ENCODE measurements at places on chromosomes 12 and 14. TPM values are rescaled to one million over a fixed set of nuclear protein-coding genes. Genes with fewer than 3 reads are reported as not detected.

GRCh38 chr12:31324845-31325523 is 966 bp downstream of the SINHCAF start:
- H3K27me3 ChIP-seq: no peaks in the 10 kb centered on the region
- peak; percentile 73 for DNase-seq
- peaks cover 7% of the 10 kb centered on the region for H3K36me3 ChIP-seq
- peak overlapping the region; percentile 76 for H3K4me3 ChIP-seq
- peak overlapping the region; percentile 87 for H3K27ac ChIP-seq
- peaks cover 21% of the 10 kb centered on the region for H3K4me1 ChIP-seq

DNA sequence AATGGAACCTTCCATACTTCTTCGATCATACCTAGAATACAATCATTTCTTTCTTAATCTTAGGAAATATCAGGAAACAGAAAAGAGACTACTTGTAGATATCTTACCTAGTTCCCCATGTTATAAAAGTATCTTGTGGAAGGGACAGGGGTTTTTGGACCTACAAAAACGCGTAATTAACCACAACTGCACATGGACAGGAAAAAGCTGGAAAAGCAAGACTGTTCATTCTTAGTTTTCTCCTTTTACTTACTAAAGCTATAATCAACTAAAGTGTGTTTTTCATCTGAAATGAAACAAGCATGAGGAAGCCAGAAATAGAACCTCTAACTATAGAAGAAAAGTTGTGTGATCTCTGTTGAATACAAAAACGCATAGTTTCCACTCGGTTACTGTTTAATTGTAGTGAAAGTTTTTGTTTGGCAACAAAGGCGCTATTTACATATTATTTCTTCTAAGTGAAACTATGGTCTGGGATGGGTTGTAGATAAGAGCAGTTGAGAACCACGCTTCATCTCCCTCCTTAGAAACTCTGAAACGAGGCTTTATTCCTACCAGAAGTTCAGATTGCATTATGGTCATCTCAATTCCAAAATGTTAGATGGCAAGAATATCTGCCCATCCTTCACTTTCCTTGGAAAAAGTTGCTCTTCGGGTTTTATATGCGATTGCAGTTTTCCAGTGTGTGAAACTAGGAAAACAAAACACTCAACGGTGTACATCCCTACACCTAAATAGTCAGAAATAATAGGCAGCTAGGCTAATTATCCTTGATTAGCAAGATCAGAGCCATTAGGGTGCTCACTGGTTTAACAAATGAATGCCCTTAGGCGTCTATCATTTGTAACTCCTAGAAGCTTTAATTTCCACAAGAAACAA is 1.1 kb downstream of the BCAT1 start:
- peak overlapping the region; percentile 84 for H3K27ac ChIP-seq

DNA sequence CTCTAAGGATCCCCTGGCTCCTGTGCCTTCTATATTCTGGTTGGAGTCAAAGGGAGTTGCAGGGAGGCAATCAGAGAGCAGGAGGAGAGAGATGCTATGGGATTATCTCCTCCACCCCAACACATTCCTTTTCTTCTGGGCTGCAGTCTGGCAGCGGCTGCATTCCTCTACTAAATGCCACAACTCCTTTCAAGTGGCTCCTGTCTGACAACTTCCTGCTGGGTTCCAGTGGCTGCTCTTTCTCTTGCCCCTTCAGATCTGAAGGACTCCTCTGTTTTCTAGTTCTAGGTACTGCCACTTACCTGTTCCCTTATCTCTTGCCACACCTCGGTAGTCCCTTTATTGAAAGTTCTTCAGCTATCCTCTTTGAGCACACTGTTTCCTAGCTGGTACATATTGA is 425.0 kb downstream of the SNAPC1 start:
- H3K27me3 ChIP-seq: no peaks in the 10 kb centered on the region
- H3K4me3 ChIP-seq: no peak overlapping the region
- DNase-seq: no peak
- H3K27ac ChIP-seq: no peak overlapping the region
- no peaks in the 10 kb centered on the region for H3K36me3 ChIP-seq

DNA sequence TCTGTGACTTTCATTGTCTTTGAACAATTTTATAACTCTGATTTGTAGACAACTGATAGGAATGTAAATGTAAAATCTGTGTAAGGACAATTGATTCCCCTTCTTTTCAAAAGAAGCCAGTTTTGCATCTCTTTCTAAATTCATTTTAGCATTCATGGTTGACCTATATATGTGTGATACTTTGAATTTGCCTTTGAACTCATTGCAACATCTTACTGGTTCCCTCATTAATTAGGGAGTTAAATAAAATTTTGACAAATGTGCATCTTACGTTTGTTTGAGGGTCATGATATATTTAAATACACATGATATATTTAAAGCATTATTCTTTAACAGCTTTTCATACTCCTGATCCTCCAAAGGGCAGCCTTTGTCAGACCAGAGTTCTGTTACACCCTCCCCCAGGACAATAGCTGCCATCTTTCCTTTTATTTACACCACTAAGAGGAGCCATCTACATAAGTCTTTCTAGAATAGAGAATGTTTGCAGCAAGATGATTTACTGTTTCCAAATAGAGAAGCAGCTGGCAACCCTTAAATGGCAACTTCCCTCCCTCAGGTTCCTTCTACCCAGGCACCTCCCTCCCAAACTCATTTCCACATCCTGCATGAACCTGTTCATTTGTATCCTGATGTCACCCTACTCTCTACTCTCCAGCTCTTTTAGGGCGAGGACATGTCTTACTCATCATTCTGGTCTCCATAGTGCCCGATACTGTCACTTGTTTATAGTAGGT is 40.2 kb upstream of the APPL2 start:
- H3K36me3 ChIP-seq: no peaks in the 10 kb centered on the region
- DNase-seq: no peak
- no peak overlapping the region for H3K27ac ChIP-seq
- H3K27me3 ChIP-seq: no peaks in the 10 kb centered on the region

The SLCO1B1 gene
- total RNA-seq: not detected

The POTEM gene
- total RNA-seq: not detected

DNA sequence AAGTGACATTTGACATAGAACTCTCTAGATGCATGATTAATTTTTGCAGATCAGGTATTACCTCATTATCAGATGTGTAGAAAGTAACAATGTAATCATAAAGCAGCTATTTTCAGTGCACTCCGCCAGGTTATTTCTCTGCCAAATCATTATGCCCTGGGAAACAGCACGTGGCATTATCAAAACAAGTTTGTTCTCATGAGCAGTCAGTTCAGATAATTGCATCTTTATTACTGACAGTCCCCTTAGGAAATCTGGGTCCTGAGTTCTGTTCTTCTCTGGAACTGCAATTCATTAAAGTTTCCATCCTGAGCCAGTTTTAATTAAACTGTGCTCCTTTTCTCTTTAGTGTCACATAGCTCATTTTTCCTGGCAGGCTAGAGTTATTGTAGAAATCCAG is 94.7 kb upstream of the KRR1 start:
- H3K4me1 ChIP-seq: no peaks in the 10 kb centered on the region
- H3K36me3 ChIP-seq: no peaks in the 10 kb centered on the region
- no peaks in the 10 kb centered on the region for H3K27me3 ChIP-seq
- H3K27ac ChIP-seq: no peak overlapping the region
- no peak for DNase-seq

GRCh38 chr12:94244165-94245133 is 96.1 kb downstream of the PLXNC1 start:
- DNase-seq: no peak
- no peak overlapping the region for H3K4me3 ChIP-seq
- H3K27ac ChIP-seq: no peak overlapping the region
- H3K36me3 ChIP-seq: no peaks in the 10 kb centered on the region

GRCh38 chr12:81992461-81992860 is 233.3 kb upstream of the PPFIA2 start:
- no peak overlapping the region for H3K4me3 ChIP-seq
- no peak for DNase-seq
- H3K4me1 ChIP-seq: no peaks in the 10 kb centered on the region
- H3K27ac ChIP-seq: no peak overlapping the region
- no peaks in the 10 kb centered on the region for H3K36me3 ChIP-seq
- no peaks in the 10 kb centered on the region for H3K27me3 ChIP-seq

GRCh38 chr12:49794811-49795653 is 33.2 kb downstream of the NCKAP5L start:
- DNase-seq: no peak
- no peaks in the 10 kb centered on the region for H3K27me3 ChIP-seq
- no peak overlapping the region for H3K27ac ChIP-seq
- H3K4me1 ChIP-seq: peaks cover 43% of the 10 kb centered on the region
- H3K36me3 ChIP-seq: peaks cover 93% of the 10 kb centered on the region

DNA sequence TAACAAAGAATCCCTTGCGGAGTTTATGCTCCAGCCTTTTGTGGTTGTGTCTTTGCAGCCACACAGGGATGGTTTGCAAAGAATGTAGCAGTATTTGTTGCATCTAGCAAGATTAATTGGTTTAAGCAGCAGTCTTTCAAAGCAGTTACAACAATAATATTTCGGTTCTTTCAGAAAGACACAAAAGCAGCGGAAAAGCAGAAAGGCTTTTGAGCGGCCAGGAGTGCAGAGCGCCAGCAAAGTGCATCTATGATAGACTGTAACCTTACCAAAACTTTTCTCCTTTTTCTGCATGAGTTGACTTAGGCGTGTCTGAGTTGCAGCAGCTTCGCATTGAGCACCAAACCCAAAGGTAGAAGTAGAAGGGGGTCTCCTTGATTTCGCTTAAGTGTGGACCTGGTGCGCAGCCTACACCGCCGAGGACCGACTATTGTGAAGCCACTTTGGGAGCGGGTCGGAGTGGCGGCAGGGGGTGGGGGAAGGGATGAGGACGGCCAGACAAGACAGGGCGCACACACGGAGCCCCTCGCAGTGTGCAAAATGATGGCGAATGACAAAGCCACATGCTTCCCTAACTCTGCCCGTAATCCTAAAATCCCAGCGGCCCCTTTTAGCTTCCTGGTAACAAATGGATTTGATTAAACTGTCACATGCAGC is 1.2 kb downstream of the LMO3 start:
- DNase-seq: no peak
- no peak overlapping the region for H3K4me3 ChIP-seq
- H3K27ac ChIP-seq: no peak overlapping the region
- no peaks in the 10 kb centered on the region for H3K4me1 ChIP-seq

The CNTN1 gene
- 1.4 TPM for total RNA-seq

DNA sequence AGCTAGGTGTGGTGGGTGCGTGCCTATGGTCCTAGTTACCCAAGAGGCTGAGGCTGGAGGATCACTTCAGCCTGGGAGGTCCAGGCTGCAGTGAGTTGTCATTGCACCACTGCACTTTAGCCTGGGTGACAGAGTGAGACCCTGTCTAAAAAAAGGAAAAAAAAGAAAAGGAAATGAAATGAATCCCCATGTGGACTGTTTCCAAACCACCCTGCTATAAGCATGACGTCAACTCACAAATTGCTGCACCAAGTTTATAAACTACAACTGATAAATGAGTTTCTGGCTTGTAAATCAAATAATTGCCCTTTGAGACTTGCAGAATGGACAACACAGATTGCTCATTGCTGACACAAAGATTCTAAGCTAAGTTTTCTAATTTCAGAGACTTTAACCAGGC is 51.0 kb upstream of the STK38L start:
- peak overlapping the region; percentile 57 for H3K27ac ChIP-seq
- no peaks in the 10 kb centered on the region for H3K36me3 ChIP-seq
- DNase-seq: peak; percentile 60
- H3K27me3 ChIP-seq: no peaks in the 10 kb centered on the region

Data from SJSA1 (cell line).